AG09309 (cell line): ENCODE measurements at places on chromosomes 7 and 10.

DNA sequence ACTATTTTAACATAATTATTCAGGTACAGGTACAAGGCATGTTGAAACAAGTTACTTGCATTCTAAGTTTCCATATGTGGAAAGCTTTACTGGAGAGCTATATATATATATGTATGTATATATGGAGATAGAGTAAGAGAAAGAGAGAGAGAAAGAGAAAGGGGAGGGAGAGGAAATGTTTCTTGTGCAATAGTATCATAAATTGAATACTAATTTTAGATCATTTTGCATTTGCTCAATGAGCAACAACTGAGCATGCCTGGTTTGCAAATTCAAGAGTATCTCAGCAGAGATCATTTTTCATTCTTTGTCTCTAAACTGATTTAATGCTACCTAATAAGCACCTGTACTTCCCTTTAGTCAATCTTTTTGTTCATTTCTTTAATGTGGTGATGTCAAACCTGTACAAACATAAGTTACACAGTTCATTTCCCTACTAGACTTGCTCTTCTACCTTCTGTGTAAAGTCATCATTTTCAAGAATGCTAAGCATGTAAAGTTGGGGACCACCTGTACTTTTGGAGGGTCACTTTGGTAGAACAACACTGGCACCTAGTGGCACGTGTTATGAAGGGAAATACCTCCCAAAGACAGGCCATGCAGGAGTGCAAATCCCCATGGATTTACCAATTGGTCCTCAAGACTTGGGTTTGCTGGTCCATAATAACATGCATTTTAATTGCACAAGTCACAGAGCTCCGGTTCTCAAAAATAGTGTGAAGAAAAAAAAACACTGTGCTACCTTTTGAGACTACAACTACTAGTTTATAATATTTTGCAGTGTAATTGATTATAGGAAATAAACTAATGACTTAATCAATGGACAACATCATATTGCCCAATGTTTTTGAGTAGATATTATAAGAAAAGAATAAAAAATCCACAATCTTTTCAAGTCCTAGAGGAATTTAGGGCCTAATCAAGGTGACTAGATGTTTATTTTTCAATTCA is 431.2 kb upstream of the IGFBP3 start:
- DNase-seq = peak; percentile 23

DNA sequence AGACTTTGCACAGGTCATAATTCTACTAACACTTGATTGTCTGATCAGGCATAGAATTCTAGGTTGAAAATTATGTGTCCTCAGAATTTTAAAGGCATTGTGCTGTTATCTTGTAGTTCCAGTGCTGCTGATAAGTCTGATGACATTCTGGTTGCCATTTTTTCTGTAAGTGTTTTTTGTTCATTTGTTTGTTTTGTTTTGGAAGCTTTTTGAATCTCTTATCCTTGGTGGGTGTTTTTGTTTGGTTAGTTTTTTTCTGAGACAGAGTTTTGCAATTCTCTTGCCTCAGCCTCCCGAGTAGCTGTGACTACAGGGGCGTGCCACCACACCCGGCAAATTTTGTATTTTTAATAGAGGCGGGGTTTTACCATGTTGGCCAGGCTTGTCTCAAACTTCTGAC is 178.9 kb downstream of the CCDC71L start:
- no peak for DNase-seq

GRCh38 chr10:124522131-124522932 is 60.7 kb downstream of the LHPP start:
- DNase-seq = no peak

DNA sequence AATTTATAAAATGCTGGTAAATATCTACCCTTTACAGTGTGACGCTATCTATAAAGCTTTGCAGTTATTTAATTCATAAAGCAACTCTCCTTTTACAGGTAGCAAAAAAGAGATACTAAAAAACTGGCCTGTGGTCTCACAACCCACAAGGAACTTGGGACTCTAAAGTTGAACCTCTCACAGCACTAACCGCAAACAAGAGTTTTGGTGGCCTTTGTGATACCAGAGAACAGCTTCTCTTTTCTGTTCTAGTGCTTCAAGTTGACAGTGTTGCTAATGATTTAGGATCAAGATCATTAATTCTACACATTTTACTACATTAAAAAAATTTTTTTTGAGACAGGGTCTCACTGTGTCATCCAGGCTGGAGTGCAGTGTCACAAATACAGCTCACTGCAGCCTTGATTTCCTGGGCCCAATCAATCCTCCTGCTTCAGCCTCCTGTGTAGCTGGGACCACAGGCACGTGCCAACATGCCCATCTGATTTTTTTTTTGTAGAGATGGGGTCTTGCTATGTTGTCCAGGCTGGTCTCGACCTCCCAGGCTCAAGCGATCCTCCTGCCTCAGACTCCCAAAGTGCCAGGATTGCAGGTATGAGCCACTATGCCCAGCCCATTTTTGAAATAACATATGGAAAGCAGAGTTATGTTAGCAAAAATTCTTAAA is 56.0 kb upstream of the ST8SIA6 start:
- no peak for DNase-seq

DNA sequence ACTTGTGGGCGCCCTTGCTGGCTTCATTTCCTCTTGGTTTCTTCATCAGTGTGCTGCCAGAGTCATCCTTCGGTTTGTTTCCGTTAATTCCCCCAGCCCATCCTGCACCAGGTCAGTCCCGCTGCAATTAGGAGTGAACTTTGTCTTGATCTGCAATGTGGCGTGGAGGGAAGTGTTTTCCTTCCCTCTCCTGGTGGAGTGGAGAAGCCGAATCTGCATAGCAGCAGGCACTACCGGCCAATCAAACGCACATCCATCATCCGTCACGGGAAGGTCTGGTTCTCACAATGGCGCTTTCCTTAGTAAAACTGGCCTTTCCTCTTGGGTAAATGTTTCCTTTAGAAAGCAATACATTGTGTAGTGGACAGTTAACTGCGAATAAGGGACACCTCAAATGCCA is 337.5 kb downstream of the CXCL12 start:
- DNase-seq = no peak

DNA sequence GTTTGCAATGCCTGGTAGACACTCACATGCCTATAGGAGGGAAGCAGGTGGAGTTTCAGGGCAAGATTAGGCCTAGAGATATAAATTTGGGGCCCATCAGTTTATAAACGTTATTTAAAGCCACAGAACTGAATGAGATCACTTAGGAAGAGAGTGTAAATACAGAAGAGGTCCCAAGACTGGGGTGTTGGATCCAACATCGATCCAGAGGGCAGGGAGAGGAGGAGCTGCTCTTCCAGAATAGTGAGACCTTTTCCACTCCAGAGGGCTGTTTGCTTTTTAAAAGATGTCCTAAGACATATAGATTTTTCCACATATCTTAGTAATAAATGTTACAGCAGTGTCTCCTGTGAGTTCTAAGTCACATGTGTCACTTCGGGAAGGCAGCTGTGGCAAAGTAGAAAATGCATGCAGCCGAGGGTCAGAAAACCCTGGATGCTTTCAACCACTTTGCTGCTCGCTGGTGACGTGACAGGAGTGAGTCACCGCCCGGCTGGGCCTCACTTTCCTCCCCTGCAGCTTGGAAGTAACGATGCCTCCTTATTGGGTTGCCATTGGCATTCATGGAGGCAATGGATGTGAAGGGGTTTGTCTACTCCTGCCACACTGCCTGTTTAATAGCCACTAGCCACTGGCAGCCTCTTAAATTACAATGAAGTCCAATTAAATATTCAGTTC is 95.4 kb downstream of the TRIL start:
- no peak for DNase-seq

DNA sequence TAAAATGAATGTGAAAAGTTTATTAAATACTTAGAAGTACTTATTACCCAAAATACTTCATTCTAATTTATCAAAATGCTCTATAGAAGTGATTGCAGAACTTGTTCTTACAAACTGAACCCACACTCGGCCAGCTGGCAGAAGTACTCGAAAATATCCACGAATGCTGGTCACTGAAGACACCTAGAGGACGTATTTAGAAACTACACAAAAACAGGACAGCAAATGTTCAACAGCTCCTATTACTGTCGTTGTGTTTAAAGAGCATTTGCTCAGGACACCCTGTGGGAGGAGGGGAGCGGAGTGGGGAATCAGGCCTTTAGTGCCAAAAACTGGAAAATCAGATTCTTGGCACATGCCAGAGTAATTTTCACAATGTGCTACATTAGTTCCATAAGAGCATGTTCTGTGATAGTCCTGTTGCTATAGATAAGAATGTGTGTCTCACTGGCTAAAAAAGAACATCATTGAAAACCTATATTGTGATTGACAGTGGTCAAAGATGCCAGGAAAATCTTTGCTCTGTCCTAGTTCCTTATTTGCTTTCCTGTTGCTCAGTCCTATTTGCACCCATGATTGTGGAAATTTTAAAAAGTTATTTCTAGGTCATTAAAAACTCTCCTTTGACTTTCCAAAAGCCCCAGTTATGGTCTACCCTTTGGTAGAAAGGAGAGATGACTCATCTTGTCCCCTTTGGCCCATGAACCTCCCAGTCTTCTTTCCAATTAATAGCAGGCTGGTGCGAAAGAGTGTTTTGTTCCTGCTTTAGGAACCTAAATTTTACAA is 49.0 kb upstream of the NRBF2 start:
- peak; percentile 78 for DNase-seq

GRCh38 chr10:116109881-116110280 is 163.1 kb downstream of the GFRA1 start:
- DNase-seq = no peak

GRCh38 chr10:117334066-117334465 is 41.2 kb downstream of the PDZD8 start:
- no peak for DNase-seq

- DNase-seq = no peak
Measured at GRCh38 chr7:112868609-112869008, 78.4 kb upstream of the TMEM168 start.

GRCh38 chr10:132858121-132859081 is 72.5 kb upstream of the NKX6-2 start:
- no peak for DNase-seq

DNA sequence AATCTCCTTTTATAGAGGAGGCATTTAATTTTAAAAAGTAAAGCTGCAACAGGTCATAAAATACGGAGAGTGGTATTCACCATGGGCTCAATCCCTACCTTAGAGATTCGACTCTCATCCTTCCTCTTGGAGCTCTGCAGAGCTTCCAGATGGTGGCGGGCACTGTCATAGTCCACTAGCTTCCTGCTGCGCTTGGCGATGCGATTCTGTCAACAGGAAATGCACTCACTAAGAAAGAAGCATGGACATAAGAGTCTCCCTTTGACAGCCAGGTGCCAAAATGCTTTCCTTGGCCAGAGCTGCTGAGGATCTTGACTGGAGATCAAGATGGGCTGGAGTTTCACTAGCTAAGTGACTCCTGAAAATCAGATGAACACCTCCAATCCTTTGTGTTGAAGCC is 154.4 kb downstream of the AMPH start:
- no peak for DNase-seq

DNA sequence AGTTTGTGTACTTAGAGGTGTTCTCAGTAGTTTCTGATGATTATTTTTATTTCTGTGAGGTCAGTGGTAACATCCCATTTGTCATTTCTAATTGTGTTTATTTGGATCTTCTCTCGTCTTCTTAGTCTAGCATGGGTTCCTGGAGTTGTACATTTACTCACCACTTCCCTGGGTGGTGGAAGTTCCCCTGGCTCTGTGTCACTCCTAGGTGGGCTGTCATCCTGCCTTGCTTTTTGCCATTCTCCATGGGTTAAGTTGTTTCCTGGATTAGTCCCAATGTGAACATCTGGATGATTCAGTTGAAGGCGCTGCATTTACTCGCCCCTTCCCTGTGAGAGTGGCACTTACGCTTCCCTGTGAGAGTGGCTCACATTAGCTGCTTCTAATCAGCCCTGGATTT is 48.2 kb downstream of the GSAP start:
- no peak for DNase-seq

DNA sequence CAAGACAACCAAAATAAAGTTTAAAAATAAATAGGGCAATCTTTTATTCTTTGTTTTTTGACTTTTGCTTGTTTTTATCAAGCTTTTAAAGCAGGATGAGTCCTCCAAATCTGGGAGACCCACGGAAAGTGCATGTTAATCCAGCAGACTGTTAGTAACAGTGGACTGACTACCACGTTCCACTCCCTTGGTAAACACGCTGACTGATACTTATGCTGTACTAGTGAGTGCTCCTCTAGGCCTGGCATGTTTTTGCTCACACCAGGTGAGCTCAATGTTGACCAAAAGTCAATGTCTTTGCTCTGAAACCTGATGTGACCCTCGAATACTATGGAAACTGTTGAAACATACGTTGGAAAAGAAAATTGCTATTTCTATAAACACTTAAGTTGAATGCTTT is 88.4 kb downstream of the KIAA1549 start:
- no peak for DNase-seq

DNA sequence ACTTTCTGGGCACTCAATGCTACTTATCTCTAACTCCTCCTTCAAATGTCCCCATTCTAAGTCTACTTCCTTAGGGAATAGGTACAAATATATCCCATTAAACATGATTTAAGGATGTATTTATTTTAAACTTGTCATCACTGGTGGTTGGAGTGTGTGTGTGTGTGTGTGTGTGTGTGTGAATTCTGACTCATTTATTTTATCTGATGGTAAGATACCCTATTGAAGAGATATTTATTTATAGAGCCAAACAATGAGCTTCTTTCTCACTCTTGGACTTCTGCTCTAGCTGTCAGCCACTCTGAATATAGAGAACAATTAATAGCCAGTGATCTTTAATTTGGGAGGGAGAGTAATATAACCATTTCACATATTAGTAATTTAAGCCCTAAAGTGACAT is 17.8 kb upstream of the MAGI2 start:
- no peak for DNase-seq

GRCh38 chr10:32132357-32132946 is 76.2 kb upstream of the KIF5B start:
- no peak for DNase-seq

DNA sequence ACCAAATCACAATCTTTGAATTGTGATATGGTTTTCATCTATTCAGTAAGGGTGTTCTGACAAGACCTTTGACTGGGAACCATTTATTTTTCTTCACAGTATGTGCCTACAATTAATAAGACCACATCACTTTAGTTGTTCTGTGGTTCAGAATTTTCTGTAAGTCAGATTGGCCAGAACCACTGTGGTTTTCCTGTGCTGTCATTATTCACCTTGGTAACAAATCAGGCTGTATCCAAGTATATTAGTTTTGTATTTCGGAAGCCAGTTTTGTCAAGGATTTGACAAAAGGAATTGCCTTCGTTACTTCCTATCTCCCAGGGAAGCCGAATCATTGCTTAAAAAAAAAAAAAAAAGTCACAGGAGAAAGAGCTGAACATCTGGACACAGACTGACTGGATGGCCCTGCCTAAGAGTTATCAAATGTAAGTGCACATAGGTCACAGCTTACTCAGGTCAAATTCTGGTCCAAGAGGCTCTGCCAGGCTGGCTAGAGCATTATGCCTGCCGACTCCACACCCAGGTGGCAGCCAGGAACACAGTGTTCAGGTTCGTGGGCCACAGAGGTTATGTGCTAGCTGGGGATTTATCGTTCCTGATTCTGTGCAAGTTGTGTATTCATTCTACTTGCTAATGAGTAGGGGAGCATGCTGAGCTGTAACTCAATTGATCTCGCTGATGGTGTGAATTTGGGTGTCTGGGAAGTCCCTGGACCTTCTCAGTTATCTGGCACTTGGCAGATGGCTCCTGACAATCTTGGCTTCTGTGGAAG is 175.3 kb downstream of the JAZF1 start:
- no peak for DNase-seq
